Activated T-cell treated with anti-CD3 and anti-CD28 coated beads, Interleukin-2, amount 50 U/mL, for 48 hours (primary cell): ENCODE measurements at places on chromosomes 16 and 17.

- no peak for DNase-seq
These were observed 83.4 kb upstream of the CHMP6 start for GRCh38 chr17:80908211-80908610.

GRCh38 chr16:27475561-27475960, 73.6 kb downstream of the IL21R start:
- no peak for DNase-seq

DNA sequence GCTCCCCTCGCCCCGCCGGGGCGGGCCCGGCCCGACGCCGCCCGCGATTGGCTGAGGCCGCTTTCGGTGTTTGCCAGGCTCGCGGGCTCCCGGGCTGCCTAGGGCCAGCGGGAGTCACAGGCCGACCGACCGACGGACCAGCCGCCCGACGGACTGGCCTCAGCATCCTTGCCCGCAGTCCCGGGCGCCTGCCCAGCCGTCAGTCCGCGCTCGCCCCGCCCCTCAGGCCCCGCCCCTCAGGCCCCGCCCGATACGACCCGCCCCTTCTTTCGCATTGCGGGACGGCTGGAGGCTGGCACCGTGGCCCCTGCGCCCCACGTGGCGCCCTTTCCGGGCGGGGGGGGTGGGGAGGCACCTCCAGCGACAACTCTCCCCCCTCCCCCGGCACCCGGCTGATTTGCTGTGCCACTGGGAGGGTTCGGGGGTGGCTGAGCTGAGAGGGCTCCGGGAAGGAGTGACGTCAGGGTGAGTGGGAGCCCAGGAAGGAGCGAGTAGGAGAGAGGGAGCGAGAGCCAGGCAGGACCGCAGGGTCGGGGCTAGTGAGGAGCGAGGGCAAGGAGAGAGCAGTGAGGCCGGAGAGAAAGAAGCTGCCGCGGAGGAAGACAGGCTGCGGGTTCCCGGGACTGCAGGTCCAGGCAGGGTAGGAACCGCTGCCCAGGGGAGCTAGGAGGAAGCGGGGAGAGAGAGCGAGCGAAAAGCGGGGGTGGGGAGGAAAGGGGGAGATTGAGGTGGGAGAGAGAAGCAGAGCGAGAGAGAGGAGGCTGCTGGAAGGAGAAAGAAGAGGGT, at the start of gene ASPHD1:
Gene ASPHD1 (plus strand): TSS at position 387 of the 786 bp plus-strand sequence. CDS start 484 bp downstream, outside the sequence.
- DNase-seq = peak; percentile 87

DNA sequence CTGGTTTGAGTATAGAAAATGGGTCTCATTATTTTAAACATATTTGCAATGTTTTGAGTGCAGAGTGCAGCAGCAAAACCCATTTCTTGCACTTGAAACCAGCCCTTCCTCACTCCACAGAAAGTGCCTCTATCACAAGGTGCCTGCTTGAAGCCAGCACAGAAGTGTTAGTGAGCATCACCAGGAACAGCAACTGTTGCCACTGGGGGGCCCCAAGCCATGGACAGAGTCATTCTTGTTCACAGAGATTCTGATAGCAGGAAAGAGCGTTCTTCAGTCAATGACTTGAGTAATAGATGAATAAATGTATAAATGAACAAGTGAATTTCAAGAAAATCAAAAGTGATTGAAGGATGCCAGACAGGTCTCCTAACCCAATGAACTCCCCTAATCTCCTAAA, 45.6 kb downstream of the CHD9NB start:
- DNase-seq = no peak

DNA sequence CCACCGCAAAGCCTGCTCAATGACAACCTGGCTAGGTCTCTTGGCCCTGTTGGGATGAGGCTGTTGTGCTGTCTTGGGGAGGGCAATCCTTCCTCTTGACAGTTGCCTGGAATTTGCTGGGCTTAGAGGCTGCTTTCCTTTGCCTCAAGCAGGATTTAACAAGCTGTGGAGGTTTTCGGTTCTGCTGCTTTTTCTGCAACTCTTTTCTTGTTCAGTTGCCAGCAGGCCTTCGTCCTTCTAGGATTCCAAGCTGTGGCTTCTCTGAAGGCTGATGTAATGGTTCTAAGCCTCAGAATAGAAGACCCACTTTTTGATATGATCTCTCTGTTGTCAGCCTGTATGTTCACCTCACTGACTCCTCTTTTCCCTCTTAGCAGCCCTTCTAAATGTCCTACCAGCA, 149.5 kb upstream of the HS3ST4 start:
- no peak for DNase-seq

- DNase-seq = no peak
These were observed 14.8 kb upstream of the NUP93 start for GRCh38 chr16:56715126-56715525.

DNA sequence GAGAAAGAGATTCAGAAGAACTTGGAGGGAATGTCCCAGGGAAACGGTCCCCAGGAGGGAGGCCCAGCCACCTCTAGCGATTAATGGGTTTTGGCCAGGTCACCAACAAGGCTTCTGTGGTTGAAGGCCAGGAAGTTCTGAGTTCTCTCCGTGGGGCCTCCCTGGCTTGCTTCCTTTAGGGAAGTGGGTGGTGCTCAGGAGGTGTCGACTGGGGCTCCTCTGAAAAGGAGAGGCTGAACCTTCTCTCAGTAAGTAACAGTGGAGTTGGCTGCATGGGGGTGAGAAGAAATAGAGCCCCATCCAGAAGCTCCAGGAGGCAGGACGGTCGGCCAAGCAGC, 77.1 kb upstream of the GSE1 start:
- no peak for DNase-seq

DNA sequence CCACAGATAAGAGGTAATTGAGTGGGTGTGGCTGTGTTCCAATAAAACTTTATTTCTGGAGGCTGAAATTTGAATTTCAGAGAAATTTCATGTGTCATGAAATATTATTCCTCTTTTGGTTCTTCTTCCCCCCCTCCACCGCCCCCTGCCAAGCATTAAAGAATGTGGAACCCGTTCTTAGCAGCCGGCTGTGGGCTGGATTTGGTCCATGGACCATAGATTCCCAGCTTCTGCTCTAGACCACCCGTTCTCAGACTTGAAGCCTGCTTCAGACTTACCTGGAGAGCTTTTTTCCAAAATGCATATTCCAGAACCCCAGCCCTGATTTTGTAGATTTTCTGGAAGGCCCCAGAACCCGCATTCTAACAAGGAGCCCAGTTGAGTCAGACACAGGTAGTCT, 15.1 kb upstream of the LASP1NB start:
- no peak for DNase-seq

DNA sequence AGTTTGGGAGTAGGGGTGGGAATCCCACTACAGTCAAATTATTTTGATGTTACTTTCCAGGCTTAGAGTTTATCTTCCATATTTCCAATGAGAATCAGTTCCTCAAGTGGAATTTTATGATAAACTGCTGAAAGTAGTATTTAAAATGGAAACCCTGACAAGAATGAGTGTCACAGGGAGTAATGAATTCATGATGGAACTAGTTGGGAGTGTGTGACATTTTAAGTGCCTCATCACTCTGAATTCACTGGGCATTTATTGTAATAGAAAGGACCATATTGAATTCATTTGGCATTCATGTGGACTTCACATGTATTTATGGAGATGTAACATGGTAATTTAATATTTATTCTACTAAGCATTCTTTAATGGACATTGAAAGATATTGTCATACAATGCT, 320.9 kb downstream of the CDH13 start:
- DNase-seq = no peak

GRCh38 chr16:59067205-59067604, 333.1 kb upstream of the GOT2 start:
- no peak for DNase-seq

DNA sequence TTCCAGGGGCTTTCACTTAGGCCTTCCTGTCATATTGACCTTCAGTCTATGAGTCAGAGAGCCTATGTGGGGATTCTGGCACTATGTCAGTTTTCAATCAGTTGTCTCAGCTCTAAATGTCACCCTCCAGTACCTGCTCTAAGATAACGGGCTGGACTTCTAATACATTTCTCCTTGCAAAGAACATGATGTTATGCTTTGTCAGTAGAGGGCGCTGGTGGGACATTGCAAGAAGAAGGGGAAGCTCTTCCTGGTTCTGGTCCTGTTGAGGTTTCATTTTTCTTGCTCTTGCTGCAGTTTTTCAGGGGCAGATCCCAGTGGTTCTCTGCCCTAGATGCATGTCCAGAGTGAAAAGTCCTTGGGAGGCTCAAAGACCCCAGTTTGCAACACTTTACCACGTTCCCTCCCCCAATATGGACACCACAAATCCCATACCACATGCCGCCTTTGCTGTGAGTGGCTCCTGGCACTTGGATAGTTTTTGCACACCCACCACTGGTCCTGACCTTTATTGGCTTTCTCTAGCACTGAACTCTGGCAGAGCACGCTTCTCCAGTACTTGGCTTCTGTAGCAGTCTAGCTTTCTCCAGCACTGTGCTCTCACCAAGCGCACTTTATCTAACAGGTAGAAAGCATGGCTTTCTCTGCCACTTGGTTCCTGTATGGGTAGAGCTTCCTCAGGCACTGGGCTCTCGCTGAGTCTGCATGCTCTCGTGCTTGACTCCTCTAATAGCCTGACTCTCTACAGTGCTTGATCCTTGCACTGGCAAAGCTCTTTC, 49.0 kb downstream of the BCL7C start:
- peak; percentile 79 for DNase-seq

GRCh38 chr17:2695961-2696760, 15.4 kb downstream of the CLUH start:
- peak; percentile 16 for DNase-seq

DNA sequence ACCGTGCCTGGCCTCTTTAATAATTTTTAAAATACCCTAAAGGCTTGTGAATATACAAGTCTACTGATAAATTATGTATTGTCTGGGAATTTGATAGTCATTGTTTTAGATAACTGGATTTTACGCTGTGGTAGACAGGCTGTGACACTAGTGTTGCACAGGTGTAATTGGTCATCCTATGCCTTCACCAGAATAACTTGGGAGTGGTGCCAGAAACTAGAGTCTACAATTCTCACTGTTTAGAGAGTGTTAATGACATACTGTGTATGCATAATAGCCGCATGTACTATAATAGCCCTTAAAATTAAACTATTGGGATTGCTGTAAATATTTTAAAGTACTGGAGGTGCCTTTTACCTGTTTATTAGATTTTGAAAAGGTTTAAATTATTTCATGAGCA, 11.4 kb downstream of the CNEP1R1 start:
- no peak for DNase-seq

DNA sequence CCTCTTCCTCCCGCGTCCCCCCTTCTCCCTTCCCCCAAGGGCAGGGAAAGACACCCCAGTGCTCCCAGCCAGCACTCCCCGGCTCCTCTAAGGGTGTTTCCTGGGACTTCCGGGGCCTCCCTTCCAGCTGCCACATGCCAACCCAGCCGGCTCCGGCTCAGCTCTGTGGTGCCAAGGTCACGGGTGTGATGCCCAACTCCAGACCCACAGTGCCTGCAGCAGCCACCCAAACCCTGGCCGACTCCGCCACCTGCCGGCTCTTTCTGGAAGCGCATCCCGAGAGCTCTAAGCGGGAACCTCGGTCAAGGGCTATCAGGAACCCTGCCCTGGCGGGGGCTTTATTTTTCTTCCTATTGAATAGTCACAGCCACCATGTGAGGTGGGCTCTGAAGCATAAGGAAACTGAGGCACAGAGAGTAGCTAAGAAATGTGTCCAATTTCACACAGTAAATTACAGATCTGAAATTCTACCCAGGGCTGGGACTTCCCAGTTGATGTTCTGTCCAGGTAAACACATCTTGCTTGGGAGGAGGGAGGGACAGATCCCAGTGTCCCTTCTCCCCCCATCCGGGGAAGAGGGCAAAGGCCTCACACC, 3.3 kb upstream of the PPP1R1B start:
- peak; percentile 95 for DNase-seq

GRCh38 chr16:89150981-89151380, 20.6 kb upstream of the CDH15 start:
- no peak for DNase-seq

DNA sequence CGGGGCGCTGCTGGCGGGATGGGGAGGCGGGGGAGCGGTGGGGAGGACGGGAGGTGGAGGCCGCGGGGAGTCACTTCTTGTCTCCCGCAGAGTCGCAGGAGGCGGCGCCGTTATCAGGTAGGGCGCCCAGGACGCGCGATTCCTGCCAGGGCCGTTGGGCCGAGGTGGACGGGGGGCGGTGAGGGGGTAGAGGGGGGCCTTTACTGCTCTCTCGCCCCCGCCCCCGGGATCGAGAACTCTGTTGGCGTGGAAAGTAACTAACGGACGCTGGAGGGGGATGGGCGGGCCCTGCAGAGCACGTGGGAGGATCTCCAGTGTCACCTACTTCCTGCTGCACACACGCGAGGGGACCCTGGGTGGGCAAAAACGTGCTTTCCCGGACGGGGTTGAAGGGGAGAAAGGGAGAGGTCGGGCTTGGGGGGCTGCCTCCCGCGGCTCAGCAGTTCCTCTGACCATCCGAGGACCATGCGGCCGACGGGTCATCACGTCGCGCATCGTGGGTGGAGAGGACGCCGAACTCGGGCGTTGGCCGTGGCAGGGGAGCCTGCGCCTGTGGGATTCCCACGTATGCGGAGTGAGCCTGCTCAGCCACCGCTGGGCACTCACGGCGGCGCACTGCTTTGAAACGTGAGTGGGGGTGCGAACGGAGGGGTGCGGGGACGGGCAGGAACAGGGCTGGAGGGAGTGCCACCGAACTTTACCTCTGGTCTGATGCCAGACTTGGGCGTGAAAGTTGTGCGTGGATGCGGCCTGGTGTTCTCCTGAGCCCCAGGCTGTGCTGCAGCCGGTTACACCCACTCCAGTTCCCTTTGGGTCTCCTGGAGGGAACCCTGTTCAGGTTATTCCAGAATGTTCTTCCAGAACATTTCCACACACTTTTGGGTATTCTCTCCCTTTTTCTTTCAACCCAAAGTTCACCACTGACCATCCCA, 569 bp downstream of the PRSS21 start:
- peak; percentile 33 for DNase-seq

GRCh38 chr16:87033541-87034300, 283.5 kb downstream of the C16orf95 start:
- DNase-seq = no peak

- peak; percentile 40 for DNase-seq
These were observed 20.1 kb downstream of the MYBBP1A start for GRCh38 chr17:4534928-4535666.

DNA sequence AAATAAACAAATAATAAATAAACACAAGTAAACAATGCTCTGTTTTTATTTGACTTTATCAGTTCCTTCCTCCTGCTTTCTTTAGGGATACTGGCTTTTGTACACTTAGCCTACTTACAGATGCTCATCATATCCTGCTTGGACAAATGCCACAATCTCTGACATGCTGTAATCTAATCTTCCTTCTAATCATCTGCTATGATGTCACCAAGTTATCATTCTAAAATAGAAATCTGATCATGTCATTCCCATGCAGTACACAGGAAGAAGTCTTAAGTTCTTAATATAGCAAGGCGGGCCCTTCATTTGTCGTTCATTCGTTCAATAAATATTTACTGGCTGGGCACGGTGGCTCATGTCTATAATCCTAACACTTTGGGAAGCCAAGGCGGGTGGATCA, 9.1 kb upstream of the UBB start:
- no peak for DNase-seq

- no peak for DNase-seq
These were observed 4.6 kb downstream of the KRT34 start for GRCh38 chr17:41377546-41377945.

GRCh38 chr16:57051696-57052228, 40.6 kb upstream of the CPNE2 start:
- no peak for DNase-seq

GRCh38 chr16:1729026-1729425, 23.0 kb downstream of the MAPK8IP3 start:
- DNase-seq = no peak

- DNase-seq = no peak
These were observed 1.1 kb downstream of the CEMP1 start for GRCh38 chr16:2529961-2530628.

- no peak for DNase-seq
These were observed 143.1 kb upstream of the CHMP6 start for GRCh38 chr17:80848449-80849102.
